SW480 (cell line): ENCODE measurements at places on chromosomes 6 and 20.

GRCh38 chr6:160102399-160102798 lies 19.2 kb upstream of the SLC22A1 start:
- DNase-seq = no peak

DNA sequence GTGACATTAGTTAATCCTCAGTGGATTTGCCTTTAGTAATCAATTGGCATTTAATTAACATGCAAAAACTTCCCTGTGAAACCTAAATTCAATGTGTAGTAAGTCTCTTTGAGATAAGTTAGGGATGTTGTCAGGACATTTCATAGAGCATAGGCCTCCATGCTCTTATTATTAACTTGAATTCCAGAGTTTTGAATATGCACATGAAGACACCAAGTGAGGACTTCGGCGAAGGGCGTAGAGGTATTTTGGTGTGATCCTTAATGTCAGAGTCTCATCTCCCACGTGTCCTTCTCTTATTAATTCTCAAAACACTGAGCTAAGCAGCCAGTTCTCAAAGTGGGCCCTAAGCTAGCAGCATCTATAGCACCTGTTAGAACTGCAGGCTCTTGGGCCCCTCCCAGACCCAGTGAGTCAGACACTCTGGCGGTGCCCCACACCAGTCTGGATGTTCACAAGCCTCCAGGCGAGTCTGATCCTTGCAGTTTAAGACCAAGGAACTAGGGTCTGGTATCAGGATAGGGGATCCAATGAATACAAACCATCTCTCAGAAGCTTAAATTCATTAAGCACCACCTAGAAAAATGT lies 292.1 kb downstream of the QKI start:
- DNase-seq = peak; percentile 31

- no peak for DNase-seq
Measured at GRCh38 chr6:39816747-39817146, 24.6 kb downstream of the DAAM2 start.

DNA sequence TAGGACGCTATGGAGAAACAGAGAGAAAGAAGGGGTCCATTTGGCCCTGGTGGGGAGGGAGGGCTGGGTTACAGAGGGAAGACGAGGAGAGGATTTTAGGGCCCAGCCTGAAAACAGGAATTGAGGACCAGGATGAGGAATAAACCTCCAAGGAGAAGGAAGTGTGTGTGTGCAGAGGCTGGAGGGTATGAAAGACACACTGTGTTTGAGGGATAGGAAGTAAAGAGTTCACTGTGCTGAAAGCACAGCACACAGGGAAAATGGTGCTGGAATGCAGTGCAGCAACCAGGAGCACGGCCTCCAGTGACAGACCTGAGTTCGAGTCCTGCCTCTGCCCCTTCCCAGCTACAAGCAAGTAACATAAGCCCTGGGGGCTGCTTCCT lies 7.8 kb downstream of the MBOAT1 start:
- no peak for DNase-seq

- no peak for DNase-seq
Measured at GRCh38 chr6:41280381-41281057, 6.0 kb downstream of the TREM1 start.

GRCh38 chr20:62306414-62307187 lies 3.8 kb downstream of the ADRM1 start:
- DNase-seq = no peak

- DNase-seq = no peak
Measured at GRCh38 chr6:145209272-145209671, 526.0 kb downstream of the EPM2A start.

DNA sequence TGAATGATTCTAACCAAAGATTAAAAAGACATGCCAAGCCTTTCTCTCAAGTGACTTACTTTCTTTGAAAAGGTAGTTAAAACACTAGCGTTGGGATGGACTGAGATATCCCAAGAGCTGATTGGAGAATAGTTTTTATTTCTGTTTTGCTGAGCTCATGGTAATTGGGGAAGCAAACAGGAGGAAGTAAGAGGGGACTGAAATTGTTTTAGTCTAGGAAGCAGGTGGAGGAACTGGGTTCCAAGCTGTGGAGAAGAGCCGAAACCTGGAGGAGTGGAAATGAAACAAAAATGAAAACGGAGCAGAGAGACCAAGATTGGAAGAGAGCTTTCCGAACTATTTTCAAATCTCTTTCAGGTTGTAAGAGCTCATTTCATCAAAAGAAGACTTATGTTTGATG lies 59.9 kb upstream of the TENT5A start:
- no peak for DNase-seq

- peak; percentile 14 for DNase-seq
Measured at GRCh38 chr6:88840796-88841539, 122.5 kb downstream of the RNGTT start.

GRCh38 chr6:169556758-169557548 lies 144.9 kb downstream of the WDR27 start:
- DNase-seq = no peak

DNA sequence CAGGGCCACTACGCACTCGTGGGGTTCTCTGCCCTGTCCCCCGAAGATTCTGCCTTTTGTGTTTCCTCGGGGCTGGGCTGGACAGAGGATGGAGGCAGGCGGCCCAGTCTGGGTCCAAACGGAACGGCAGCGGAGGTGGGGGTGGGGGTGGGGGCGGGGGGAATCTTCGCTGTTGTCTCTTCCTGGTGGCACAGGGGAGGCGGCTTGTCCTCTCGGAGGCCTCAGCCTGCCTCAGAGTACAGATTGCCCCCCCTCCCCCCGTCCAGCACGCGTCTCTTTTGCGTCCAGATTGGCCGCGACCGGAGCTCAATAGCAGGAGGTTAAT lies 1.4 kb upstream of the INSM1 start:
- DNase-seq = no peak

DNA sequence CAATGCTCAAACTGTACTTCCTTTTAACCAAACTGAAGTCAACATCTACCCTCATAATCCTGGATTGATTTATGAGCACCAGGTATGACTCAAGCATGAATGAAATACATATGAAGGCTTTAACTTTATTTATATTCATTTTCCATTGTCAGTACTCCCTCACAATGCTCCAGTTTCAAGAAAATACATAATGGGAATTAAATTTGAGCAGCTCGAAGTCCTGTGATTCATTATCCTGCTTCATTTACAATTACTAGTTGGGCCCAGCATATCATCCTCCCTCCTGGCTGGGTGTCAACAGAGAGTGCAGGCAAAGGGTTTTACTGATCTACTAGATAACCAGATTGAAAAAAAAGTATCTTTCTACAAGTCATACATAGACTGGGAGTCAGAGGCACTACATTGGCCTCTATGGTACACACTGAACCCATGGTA lies 10.1 kb downstream of the SAMHD1 start:
- no peak for DNase-seq

DNA sequence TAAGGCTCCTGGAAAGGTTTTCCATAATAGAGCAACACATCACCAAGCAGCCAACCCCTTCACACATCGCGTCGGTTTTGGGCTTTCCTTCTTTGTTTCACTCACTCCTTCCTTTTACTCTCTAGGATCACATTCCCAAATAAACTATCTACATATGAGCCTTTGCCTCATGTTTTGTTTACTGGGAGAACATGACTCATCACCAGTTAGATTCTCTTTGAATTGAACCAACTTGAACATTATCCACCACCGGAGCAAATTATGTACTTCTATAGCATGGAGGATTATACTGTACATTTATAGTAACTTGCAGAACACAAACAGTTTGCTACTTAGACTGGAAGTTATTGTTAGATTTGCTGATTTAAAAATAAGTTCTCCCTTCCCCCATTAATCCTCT lies 41.0 kb downstream of the SAMD5 start:
- no peak for DNase-seq

DNA sequence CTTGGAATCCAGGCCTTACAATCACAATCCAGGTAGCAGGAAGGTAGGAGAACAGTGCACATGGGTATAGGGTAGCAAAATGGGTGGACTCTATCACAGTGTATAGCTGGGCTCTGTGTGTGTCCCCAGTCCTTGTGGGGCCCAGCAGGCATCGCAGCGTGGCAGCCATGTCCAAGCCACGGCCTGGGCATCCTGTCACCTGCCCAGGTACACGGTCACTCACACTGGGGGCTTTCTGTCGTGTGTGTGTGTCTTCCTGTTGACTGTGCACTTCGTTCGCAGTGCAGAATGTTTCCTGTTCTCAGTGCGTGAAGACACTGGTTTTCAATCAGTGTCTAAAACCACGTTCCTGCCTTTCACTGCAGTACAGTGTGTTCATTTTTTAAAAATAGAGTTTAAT lies 523.2 kb upstream of the JARID2 start:
- no peak for DNase-seq
